ENCODE measurements at places on chromosomes 11 and 22.

GRCh38 chr22:26047920-26048319 is 121.3 kb upstream of the SEZ6L start:
- DNase-seq: no peak

DNA sequence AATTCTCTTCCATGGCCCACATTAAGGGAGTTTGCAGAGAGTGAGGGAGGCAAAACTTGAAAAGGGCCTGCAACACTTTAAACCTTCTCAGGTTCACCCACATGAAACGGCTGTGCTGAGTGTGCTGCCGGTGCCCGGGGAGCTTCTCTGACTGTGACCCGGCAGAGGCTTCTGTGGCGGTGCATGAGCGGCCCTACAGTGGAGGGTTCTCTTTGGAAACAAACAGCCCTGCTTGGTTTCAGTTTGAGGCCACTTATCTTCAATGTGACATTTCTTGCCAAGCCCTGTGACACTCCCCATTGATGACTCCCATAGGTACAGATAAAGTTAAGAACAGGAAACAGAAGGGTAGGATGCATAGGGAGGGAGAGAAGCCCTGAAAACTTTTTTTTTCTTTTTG is 31.8 kb downstream of the FAM118A start:
- DNase-seq: no peak

DNA sequence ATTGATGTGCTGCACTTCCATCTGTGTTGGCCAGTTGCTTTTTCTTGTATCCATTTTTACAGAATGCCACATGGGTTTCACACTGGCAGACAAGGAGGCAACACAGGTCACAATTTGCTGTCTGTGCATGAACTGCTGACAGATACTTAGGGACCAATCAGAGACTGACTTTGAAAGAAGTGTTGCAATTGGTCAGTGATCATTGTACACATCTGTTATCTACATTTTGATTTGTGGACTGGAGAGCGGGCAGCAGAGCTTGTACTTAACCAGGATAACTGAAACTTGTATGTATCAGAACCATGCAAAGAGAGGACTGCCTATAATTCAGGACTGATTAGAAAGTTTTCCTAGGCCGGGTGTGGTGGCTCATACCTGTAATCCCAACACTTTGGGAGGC is 21.8 kb downstream of the PRR5 start:
- peak; percentile 31 for DNase-seq

DNA sequence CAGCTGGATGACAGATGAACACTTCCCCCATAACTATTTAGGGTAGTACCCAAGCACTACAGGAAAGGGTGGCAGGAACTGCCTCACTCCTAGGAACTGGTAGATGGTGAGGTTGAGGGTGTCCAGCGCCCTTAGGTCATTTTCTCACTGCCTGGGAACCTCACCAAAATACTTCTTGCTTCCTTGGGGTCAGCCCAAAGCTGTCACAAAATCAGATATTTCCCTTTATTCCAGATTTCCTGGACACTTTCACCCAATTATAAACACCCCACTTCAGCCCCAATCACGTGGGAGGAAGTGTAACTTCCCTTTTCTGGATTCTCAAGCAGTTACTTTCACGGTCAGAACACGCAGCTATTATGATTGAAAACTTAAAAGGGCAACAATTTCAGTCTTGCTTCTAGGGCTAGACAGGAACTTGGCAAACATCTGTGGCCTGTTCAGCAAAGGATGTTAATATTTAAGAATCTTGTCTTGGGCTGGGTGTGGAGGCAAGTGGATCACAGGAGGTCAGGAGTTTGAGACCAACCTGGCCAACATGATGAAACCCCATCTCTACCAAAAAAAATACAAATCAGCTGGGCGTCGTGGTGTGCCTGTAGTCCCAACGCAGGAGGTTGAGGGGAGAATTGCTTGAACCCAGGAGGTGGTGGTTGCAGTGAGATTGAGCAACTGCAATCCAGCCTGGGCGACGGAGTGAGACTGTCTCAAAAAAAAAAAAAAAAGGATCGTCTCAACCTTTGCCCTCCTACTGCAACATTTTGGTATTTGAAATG is 4.0 kb downstream of the FTH1 start:
- peak; percentile 91 for DNase-seq

- DNase-seq: peak; percentile 33
Measured at GRCh38 chr11:19735157-19735908, 22.7 kb downstream of the NAV2 start.
